ENCODE measurements at places on chromosomes 6 and 20.

DNA sequence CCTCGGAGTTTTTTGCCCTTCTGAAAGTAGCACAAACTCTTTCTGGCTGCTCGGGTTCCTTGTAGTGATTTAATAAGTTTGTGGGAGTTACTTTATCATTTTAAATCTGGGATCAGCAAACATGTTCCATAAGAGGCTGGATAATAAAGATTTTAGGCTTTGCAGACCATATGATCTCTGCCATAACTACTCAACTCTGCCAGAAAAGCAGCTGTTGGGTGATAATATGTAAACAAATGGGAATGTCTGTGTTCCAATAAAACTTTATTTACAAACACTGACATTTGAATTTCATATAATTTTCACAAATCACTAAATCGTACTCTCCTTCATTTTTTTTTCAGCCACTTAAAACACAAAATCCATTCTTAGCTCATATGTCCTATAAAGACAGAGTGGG is 3.9 kb upstream of the STMND1 start:
- DNase-seq: no peak

- no peak for DNase-seq
These were observed 28.9 kb downstream of the RMND1 start for GRCh38 chr6:151422981-151423380.

DNA sequence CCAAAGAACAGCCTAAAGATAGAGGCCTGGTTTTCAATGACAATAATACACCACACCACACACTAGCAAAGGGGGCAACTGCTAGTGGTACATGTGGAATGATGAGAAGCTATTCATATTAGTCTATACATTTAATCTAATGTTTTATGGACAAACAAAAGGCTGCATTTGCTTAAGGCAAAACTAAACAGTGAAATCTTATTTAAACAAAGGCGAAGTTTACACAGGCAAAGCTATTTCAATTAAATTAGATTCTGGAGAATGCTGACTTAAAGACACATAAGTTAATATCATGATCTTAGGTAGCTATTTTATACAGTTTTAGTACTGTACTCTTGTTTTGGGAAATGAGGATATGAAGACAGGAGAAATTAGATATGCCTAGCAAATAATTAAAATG is 53.9 kb upstream of the SIM1 start:
- DNase-seq: no peak

DNA sequence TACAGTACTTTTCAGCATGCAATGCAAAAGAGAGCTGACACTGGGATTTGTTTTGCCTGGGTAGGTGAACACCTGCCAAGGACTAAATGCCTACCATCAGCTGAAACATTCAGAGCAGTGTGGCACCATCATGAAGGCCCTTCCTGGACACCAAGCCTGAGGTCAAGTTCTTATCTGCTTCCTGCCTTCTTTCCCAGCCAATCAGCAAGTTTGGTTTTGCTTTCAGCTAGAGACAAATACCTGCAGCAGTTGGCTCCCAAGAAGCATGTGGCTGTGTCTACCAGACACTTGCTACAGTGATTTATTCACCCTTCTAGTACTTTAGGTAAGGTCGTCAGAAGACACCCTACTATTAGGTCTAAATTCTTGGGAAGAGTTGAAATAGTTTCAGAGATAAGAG is 112.8 kb downstream of the TBX18 start:
- no peak for DNase-seq

DNA sequence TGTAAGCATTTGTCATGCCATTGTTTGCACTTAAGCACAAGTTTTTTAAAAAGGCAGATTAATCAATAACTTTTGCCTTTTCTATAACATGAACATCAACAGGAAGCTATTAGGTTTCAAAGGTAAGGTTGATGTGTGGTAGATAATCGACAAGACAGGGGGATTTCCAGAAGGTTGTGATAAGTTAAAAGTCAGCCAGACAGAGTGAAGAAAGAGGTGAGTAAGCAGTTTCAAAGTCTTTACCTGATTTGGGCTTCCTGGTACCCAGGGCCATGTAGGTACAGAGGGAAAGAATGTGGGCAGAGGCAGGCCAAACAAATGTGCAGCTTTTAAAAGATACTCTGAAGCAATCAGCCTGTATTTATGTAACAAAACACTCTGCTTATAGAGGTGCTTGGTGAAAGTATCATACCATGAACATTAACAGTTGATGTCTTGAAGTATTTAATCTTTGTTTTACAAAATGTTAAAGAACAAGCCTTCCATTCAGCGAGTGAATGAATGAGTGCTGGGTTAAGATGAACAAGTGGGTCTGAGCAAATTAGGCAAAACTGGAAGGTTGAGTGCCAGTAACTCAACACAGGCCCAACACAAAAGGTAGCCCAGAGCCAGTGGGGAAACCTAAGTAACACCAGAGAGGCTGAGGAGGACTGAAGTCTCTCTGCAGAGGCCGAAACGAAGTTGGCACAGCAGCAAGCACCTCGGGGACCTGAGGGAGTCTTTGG is 60.2 kb downstream of the LRRC1 start:
- DNase-seq: no peak

All from AG08395 (cell line).